ENCODE measurements at places on chromosomes 5 and 9.

GRCh38 chr5:39714036-39714698, 289.4 kb upstream of the DAB2 start:
- no peak for DNase-seq

GRCh38 chr9:136328622-136329041, 1.3 kb downstream of the GPSM1 start:
- DNase-seq = no peak

DNA sequence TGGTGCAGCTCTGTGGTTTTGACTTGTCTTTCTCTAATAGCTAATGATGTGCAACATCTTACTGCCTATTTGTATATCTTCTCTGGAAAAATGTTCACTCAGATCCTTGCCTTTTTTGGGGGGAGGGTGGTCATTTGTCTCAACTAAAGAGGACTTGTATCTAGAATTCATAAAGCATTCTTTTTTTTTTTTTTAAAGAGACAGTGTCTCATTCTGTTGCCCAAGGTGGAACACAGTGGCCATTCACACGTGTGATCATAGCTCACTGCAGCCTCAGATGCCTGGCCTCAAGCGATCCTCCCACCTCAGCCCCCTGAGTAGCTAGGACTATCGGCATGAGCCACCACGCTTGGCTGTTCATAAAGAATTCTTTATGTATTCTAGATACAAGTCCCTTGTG, 33.2 kb downstream of the HABP4 start:
- DNase-seq = no peak

DNA sequence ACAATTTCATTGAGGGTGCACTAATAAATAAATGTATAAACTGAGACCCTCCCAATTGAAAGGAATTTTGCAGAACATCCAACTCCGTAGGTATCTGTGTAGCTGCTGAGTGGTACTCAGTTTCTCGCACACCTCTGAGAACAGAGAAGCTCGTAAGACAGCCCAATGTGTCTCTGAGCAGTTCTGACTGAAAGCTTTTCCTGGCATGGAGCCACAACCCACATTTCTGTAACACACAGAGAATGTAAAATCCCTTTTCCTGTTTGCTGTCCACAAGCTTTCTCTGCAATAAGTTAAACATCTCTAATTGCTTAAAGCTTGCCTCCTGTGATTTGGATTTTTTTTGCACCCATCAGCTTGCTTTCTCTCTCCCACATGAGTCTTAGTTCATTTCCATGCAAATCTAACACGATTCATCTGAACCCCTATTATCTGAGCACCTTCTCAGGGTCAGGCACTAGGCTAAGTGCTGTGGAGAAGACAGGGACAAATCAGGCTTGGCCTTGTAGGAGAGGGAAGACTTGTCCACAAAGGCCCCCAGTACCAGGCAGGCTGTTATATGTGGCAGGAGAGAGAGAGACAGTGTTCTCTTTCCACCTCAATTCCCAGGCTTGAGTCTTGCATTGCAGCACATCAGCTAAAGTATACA, 44.2 kb upstream of the COL15A1 start:
- DNase-seq = no peak

DNA sequence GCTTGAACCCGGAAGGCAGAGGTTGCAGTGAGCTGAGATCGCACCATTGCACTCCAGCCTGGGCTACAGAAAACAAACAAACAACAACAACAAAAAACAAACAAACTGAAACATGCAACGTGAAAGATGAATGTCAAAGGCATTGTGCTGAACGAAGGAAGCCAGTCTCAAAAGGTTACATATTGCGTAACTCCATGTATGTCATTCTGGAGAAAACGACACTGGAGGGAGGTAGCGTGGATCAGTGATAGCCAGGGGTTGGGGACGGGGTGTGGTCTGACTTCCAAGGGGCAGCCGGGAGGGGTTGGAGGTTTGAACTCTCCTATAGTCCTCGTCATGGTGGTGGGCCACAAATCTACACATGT, 12.1 kb upstream of the WDR5 start:
- no peak for DNase-seq

- no peak for DNase-seq
Observed at GRCh38 chr5:84215521-84215920, 169.2 kb downstream of the EDIL3 start.

DNA sequence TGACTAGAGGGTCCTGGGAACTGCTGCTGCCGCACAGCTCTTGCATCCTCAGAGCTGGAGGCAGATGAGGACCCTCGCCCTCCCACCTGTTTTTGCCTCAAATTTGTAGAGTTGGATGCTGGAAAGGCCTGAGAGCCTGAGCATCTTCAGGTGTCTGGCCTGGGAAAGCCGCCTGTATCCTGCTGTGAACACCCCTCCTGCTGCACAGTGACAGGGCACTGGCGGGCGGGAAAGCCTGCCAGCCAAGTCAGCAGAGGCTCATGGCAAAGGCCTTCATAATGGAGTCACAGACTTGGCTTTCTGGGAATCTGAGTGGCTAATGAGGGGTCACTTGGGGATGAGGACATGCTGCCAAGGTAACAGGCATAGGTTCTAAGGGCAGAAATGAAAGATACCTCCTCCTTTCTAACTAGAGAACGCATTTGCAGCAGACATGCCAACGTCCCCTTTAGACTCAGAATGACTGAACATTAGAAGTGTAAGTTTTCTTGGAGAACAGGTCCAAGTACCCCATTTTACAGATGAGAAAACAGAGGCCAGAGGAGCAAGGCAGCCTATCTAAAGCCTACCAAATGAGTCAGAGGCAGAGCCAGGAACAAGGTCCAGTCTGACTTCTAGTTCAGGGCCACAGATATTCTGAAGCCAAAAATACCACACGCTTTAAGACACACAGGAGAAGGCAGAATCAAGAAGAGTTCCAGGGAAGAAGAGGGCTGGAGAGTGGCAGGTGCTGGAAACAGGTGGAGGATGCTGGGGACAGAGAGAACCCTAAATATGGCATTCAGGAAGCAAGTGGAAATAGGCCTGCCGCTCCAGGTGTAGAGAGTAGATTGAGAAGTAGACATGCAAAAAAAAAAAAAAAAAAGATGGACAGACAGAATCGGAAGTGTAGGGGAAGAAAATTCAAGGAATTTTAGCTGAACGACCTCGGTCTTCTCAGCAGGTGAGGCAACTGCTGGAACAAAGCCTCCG, 44.1 kb downstream of the EPB41L4B start:
- no peak for DNase-seq

GRCh38 chr9:13787234-13787833, 507.8 kb upstream of the MPDZ start:
- DNase-seq = no peak

- no peak for DNase-seq
Observed at GRCh38 chr5:179819296-179820126, 1.2 kb upstream of the SQSTM1 start.

DNA sequence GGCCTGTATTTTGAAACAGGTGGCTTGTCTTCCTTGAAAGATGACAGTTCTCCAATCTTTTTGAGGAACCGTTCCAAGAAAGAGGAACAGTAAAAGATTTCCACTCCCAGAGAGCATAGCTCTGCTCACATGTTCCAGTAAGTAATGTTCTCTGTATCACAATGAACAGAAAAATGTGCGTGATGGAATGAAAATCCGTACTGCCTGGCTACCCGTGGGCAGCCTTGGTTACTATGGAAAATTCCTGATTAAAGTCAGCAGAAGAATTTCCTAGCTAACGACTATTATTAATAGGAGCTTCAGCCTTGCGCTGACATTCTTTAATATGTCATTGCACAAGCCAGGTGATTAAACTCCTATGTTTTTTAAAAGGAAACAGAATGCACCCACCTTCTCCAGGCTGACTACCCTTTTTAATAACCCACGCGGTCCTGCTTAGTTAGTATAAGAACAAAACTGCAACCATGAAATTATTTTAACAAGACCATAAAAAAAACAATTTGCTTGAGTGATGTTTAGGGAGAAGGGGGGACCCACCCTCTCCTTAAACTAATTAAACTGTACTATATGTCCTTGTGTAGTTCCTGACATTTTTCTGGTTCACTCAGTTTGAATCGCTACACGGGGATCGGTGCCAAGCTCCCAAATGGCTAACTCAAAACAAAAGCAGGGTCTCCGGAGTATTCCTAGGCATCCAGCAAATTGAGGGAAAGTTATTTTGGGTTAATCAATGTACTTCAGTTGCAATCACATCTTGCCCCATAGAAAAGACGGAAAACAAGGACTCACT, 54.8 kb upstream of the CPEB4 start:
- no peak for DNase-seq

DNA sequence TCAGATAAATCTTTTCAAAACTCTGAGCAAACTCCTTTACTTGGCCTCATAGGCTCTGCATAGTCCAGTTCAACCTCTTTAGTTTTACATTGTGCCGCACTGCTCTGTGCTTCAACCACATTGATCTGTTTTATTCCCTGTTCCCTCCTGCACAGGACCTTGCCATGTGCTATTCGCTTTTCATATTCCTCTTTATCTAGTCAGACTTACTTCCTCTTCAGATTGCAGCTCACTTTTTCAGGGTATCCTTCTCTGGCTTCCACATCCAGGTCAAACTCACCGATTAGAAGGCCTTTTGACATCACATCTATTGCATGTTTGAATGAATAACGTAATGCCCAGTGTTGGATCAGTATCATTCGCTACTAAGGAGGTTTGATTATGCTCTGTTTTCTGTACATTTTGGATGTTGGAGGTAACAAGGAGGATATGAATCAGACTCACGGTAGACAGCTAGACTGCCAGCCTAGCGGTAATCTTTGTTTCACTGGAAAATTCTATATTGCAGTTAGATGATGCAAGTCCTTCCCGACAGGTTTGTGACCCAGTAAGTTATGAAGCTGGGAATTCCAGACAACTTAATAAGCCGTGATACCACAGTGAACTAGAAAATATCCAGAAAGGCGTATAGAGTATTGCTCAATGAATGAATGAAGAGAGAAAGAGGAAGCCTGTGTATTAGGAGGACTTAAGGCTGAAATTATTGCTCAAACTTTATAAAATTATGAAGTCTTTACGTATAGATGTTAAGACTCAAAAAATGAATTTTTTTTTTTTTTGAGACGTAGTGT, 65.7 kb downstream of the IQGAP2 start:
- DNase-seq = no peak

DNA sequence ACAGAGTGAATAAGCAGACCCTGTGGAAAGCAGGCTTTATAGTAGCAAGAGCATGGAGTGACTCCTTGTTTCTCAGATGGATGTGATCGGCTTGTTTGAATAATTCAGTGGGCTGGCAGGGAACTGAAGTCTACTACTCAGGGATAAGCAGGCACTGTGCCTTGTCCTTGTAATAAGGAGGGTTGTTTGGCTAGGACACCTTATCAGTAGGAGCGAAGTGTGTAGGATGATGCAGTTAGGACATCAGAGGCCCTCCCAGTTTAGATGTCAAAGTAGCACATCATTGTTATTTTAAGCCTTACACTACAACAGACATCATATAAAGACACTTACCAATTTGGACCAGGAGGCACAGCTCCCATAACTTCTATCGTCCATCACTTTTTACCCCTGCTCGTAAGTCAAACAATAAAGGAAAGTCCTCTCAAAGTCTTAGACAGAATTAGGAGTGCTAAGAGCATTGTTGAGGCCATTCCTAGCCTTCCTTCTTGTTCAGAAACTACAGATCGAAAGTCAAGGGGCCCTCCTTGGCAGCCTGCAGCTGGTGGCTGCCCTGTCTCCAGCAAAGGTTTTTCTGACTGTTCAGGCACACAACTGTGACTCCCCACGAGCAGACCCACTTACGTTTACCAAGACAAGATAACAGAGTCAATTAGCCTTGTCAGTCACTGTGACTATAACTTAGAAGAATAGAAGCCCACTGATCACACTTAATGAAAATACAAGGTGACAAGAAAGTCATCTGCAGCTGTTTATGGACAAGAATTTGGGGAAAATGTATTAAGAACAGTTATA, 218.6 kb downstream of the SNX18 start:
- DNase-seq = no peak

DNA sequence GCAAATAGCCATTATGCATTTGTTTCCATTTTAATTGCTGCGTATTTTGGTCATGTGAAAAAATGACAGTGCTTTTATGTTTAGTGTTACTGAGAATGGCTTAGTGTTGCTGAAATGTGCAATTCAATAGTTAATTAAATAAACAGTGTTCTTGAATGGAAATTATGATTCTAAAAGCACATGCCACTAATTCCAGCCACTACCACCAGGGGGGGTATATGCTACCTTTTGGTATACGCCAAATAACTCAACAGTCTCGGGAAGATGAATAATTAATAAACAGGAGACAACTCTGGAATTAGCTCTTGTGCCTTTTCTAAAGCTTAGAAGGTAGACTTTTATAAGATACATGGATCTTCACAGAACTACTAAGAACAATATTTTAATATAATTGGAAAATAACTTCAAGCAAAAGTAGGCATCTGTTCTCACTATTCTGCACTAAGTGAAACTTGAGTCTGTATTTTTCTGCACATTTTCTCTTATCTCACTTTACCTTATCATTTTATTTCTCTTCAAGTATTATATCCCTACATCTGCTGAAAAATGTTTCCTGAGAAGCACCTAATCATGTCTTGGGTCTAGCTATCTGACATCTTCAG, 83.5 kb upstream of the MINAR2 start:
- DNase-seq = no peak

GRCh38 chr9:108180541-108180940, 675.2 kb downstream of the ACTL7B start:
- no peak for DNase-seq

GRCh38 chr5:51829691-51830090, 446.4 kb downstream of the ISL1 start:
- DNase-seq = no peak

DNA sequence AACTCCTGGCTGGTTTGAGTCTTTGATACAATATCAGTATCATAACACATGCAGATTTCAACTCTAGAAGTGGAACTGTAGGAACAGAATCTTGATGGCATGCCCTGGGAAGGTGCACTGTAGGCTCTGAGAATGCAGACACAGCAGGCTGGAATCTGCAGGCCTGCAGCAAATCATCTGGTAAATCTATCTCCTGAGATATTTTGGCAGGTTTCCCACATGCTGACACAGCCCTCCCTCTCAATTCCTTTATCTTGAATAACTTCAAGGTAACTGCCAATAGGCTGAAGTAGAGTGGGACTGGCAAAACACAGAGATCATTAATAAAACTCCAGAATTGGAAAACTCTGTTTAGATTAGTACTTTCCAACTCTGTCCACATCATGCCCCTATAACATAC, 177.8 kb upstream of the PCSK5 start:
- no peak for DNase-seq

DNA sequence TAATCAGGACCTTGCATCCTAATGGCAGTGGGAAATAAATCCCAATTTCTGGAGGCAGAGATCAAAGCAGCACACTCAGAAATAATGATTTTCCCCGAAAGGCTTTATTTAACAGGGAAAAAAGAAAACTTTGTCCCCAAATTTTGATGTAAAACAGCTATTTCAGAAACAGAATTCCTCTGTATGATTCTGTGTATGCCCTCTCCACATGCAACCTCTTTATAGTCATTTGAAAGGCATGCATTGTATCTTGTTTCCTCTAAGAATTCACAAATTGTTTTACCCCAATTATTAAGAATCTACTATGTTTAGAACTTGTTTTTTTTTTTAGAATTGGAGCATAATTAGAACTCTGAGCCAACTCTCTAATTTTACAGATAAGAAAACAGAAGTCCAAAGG, 2.7 kb upstream of the PTAR1 start:
- DNase-seq = no peak

- DNase-seq = no peak
Observed at GRCh38 chr5:14762549-14763216, 98.2 kb downstream of the OTULIN start.

- no peak for DNase-seq
Observed at GRCh38 chr9:124212381-124213050, 45.2 kb upstream of the NEK6 start.
